Omental fat pad (tissue), 4 donors: ENCODE measurements at places on chromosomes 12 and 14.

GRCh38 chr14:35992816-35993683 lies 166.9 kb downstream of the BRMS1L start:
- no peak for DNase-seq

DNA sequence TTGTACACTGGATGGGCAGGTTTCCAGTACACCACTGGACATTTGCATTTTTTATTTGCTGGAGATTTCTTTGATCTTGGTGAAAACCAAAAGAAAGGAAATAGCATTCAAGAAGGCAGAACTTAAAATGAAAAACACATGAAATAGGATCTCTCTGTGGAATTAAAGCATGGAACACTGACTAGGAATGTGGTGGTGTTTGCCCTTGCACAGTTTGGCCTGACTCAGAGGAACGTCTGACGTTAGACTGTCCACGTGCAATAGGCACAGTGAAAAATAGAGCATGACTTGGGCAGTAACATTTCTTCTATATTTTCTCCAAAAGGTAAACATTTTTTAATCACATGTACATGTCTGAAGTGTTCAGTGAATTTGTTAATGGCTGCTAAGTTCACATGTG lies 474.1 kb upstream of the PRICKLE1 start:
- DNase-seq = no peak

DNA sequence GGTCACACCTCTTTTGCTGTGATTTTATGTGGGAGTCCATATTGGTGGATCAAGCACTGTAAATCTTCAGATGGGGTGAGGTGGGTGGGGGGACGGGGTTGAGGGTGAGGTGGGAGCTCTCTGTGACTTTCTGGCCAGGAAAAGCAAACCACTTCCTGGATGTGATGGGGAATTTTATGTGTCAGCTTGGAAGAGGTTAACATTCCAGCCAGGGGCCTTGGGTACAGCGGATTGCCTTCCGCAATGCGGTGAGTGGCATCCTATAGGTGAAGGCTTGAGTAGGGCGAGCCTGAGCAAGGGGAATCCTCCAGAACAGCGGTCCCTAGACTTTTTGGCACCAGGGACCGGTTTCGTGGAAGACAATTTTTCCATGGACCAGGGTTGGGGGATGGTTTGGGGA lies 36.2 kb downstream of the DLK1 start:
- DNase-seq = no peak

DNA sequence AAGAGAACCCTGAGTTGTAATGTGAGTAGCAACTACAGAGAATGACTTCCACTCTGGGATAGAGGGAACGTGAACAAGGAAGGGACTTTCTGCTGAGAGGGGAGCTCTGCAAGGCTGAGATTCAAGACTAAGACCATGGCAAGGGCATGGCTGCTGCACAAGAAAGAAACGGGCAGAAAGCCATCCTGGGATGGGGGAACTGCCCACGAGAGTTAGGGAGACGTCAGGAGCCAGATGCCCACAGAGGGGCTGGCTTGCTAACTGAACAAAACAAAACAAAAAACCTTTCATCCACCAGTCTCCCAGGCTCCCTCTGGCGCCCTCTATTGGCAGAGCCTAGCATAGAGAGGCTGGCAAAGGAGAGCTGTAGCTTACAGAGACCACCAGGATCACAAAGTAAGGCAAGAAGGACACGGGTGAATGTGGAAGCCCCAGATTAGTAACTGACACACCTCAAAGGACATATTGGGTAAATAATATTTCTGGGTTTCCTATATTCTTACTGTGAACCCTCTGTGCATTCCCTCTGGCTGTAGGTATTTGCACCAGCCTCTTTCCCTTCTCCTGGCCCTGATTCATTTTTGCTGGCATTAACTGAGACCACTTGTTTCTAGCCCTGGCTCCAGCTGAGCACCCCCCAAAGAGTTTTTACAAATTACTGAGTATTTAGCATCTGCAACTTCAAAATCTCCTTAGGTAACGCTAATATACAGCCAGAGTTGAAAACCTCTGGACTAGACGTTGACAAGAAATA lies 338.3 kb downstream of the EMP1 start:
- DNase-seq = peak; percentile 83

DNA sequence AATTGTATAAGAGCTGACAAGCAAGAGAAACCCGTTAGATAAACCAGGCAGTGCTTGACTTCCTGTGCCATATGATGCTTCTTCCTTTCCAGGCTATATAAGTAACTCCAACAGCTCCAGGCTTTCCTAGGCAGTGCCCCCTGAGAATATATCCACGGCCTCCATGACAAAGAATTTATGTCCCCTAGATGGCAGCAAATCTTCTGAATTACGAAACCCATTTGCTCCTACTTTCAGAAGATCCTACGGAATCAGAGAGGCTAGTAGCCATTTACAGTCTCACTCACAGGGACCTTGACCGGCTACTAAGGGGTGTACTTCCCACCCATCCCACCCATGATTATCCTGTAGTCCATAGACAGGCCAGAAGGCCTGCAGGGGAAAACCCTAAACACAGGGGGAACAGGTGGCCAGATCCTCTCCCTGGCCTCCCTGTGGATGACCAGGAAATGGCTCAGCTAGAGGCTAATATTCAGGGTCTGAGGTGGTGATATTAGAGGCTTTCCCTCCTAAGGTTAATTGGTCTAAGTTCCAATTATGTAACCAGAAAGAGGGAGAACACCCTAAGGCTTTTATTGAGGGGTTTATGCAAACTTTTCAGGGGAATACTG lies 77.2 kb upstream of the DCD start:
- no peak for DNase-seq

- DNase-seq = no peak
Measured at GRCh38 chr12:45425426-45425825, 209.5 kb downstream of the ANO6 start.

DNA sequence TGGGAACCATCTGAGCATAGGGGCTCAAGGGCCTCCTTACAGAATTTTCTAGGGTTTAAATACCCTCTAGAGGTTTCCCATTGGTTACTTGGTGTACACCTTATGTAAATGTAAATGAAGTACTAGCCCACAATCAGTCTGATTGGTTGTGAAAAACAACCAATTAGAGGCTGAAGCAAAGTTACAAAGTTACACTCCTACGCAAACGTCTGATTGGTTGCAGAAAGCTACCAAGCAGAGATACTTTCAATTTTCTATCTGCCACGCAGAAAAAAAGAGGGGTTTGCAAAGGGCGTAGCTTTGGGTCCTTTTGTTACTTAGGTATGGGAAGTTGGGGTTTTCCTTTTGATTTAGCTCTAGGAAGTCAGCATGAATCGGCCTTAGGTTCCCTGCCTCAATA lies 1.8 kb upstream of the TMEM19 start:
- no peak for DNase-seq

DNA sequence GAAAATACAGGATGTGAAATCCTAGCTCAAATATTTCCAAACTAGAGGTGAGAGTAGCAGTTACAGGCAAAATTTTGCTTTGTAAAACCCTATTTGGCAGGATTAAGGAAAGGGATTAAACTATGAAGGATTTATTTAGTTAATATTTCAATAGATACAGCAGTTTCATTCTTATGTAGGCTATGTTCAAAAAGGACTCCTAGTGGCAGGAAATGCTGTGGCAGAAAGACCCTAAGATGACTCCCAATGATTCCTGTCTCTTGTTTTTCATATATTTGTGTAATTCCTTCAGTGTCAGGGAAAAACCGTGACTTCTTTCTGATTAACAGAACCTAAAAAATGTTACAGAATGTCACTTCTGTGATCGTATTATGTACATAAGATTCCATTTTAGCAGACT lies 299.5 kb upstream of the RPL10L start:
- DNase-seq = no peak

GRCh38 chr14:100105357-100106169 lies 40.3 kb downstream of the EVL start:
- no peak for DNase-seq

DNA sequence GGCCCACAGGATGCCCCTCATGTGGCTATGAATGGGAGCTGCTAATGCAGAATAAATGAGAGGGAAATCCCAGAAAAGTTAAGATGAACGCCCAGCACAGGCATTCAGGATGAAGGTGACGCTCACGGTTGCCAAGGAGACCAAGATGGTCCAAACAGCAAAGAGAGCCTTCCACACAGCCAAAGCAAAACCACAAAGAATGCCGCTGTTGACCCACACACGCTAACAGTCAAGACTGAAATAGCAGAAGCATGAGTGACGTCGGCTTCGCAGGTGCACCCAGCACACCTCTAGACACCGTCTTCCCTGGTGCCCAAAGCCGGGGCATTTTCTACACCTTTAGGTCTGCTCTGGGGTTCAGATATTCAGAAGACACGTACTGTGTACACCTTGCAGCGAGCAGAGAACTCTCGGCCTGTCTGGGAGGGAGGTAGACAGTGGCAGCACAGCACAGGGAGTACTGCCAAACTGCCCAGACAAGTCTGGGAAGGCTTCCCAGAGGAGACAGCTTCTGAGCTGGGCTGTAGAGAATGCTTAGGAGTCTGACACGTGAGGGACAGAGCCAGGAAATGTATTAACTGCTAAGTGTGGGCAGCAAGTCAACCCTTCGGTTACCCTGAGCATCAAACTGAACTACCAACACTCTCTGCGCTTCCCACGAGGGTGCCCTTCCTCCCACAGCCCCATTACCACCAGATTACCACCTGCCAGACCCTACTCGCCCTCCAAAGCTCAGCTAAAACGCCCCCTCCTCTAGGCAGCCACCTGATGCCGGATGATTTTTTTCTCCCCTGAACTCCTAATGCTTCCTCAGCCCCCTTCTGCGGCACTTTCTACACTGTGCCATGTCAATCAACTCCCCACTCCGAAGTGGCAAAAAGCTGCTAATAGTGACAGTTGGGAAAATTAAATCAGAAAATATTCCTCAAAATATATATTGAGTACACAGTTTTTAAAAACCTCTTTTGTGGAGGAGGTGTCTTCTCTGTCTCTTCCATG lies 50.1 kb downstream of the CCDC88C start:
- DNase-seq = no peak
